ENCODE measurements at places on chromosomes 4 and X. TPM values are rescaled to one million over a fixed set of nuclear protein-coding genes. Genes with fewer than 3 reads are reported as not detected.

DNA sequence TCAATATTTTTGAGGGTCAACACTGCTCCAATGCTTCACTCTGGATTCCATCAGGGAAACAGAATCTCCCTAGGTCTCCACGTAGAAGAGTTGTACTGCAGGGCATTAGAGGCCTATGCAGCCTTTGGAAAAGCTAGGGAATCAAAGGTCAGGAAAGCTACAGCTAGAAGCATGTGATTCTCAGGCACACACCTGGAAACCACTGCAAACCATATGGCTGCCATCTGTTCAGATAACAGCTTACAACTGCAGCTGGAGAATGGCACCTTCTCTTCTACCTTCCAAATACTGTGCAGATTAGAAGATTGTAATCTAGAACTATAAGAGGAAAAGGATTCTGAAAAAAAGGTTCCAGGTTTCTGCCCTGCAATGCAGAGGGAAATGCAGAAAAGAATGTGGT lies 60.6 kb downstream of the BTC start:
- DNase-seq, result no peak

- no peak for DNase-seq
These were observed 13.4 kb downstream of the LEF1 start for GRCh38 chr4:108155373-108155772.

GRCh38 chr4:96305030-96305429 lies 465.1 kb downstream of the PDHA2 start:
- DNase-seq, result no peak

- peak; percentile 75 for DNase-seq
These were observed 150.4 kb downstream of the MGST2 start for GRCh38 chr4:139815778-139816601.

DNA sequence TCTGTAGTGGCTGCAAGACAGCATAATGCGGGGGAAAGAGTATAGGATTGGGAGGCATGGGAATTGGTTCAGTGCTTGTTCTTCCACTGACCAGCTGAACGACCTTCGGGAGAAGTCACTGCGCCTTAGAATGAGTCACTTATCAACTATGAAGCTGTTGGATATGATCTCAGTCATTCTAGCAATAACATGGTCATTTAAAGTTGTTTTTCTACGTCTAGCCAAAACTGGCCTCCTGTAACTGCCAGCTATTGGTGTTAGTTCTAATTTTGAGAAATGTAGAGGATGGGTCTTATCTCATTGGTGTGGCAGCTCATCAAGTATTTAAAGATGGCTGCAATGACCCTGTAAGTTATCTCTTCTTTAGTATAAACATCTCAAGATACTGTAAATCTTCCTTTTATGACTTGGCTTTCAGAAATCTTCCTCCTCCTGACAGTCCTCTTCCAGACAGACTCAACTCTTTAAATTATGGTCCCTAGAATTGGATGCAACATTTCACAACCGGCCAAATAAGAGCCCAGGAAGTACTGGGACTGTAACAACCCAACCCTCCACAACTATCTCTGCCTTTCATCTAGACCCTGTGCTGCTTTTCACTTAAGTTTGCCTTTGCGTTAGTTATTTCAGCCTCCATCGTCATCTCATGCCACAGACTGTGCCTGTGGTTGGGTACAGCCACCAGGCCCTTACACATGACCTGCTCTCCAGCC lies 243.3 kb downstream of the CBR4 start:
- peak; percentile 95 for DNase-seq

- DNase-seq, result no peak
These were observed 224.5 kb downstream of the TEX13C start for GRCh38 chrX:125544031-125544660.

DNA sequence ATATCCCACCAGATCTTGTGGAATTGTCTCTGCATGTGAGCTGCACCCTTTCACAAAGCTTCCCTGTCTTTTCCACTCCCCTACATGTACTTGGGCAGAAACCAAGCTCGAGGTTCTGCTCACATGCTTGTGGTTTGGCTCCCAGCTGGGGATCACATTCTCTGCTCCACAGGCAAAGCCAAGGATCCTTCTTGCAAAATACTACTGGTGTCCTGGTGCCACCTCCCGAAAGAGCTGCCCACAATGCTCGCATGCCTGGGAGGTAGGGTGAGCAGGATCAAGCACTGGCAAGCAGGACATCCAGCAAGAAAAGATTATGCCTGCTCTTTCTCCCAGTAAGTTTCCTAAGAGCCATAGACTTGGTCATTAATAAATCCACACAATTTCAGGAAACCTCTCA lies 45.1 kb upstream of the PPARGC1A start:
- DNase-seq, result peak; percentile 86

- peak; percentile 0 for DNase-seq
These were observed 383.7 kb upstream of the ATOH1 start for GRCh38 chr4:93444860-93445259.

- DNase-seq, result peak; percentile 58
These were observed 24.5 kb downstream of the KIAA0232 start for GRCh38 chr4:6806924-6807626.

DNA sequence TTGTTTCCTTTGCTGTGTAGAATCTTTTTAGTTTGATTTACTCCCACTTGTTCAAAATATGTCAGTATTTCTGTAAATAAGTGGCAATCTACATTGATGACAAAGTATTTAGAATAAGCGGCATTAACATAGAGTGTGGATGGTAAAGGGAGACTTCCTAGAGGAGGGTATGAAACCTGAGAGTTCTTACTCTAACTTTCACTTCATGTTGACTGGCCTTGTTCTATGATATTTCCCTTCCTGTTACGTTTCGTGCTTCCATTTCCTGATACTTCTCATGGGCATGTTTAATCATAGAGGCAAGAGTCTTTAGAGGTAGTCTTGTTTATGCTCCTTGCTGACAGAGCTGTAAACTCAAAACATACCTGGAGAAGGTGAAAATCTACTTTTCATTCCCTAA lies 408.9 kb downstream of the GLUD2 start:
- DNase-seq, result no peak

DNA sequence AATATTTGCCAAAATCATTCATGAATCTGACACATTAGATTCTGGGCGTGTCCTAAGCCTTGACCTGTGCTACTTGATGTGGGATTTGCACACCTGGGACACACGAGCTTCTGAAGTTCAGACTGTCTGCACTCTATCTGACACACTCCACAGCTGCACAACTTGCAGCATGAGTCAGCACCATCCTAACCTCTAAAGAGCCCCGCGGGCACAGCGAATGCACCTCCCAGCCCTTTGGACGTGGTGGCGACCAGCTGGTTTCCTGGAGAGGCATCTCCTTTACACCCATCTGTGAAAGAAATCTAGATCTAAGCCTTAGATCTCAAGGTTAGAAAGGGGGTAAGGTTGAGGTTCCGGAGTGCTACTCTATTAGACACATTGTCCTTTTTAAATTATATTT lies 69.2 kb downstream of the SORBS2 start:
- peak; percentile 23 for DNase-seq

DNA sequence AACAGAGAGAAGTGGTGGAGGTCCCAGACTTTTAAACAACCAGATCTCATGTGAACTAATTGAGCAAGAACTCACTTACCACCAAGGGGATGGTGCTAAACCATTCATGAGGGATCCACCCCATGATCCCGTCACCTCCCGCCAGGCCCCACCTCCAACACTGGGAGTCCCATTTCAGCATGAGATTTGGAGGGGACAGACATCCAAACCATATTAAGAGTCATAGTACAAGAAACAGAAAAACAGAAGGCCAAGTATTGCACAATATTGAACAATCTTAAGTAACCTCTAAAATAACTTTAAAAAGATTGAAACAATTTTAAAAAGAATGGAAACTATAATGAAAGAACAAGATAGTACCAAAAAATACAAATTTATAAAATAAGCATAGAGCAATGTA lies 110.0 kb downstream of the CBR4 start:
- peak; percentile 44 for DNase-seq

DNA sequence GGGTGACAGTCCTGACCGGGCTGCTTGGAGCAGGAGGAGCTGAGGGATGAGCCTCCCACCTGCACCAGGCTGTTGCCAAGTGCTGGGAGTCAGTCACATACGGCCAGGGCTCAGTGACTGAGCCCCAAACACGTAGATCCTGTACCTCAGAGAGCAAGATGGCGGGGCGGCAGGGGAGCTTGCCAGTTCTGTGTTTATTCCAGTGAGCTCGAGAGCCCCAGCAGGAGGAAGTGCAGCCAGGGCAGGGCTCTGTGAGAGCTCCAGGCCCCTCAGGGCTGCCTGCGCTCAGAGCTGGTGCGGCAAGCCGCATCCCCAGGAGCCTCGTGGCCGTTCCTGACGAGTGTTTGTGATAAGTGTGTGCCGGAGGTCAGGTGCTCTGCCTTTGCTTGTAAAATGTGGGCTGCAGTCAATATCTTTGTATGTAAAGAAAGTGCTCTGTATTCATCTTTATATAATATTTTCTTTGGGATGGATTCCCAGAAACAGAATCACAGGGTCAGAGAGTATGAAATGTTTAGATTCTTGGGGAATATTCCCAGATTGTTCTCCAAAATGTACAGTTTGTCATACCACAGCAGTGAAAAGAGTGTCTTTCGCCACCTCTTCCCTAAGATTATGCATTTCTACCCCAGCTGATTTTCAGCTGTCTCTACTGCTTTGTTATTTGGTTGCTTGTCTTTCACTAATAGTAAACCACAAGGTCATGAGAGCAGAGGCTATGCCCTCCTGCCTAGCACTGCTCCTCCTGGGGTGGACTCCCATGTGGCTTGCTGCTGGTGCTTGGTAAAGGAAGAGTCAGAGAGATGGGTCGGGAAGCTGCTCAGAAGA lies 50.3 kb downstream of the NELFA start:
- no peak for DNase-seq

GRCh38 chr4:139493176-139493575 lies 39.3 kb downstream of the RAB33B start:
- no peak for DNase-seq

- DNase-seq, result peak; percentile 91
These were observed 17.1 kb downstream of the SMIM14 start for GRCh38 chr4:39621582-39621981.

DNA sequence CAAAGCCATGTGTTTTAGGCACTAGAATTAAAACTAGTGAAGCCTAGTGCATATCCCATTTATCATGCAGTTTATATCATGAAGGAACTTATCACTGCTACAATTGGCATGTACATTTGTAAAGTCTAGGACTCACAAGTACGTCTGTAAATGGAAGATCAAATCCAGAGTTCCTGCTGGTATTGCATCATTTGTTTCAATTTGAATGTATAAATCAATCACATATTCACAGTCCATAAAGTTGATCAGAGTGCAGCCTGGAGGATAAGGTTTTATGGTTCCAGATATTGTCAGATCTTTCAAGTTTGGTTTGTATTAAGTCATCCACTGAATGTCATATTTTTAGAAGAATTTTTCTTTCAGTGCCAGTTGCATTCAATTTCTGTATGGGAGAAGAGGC lies 32.6 kb upstream of the PDE5A start:
- DNase-seq, result no peak

- DNase-seq, result peak; percentile 88
These were observed 5.0 kb downstream of the LNX1 start for GRCh38 chr4:53586121-53586816.

DNA sequence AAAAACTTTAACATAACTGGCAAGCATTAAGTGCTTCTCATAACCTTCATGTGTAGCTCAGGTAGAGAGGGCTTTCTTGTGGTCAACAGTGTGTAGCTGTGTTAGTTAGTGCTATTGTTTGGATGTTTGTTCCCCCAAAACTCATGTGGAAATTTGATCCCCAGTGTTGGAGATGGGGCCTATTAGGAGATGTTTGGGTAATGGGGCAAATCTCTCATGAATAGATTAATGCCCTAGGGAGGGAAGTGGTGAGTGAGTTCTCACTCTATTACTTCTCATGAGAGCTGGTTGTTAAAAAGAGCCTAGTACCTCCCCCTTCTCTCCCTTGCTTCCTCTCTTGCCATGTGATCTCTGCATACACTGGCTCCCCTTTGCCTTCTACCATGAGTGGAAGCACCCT lies 16.5 kb upstream of the SLC25A43 start:
- DNase-seq, result no peak

GRCh38 chrX:154014429-154015380 lies 5.0 kb downstream of the IRAK1 start:
- DNase-seq, result no peak

GRCh38 chrX:39012621-39013111 lies 211.4 kb downstream of the MID1IP1 start:
- DNase-seq, result peak; percentile 34

DNA sequence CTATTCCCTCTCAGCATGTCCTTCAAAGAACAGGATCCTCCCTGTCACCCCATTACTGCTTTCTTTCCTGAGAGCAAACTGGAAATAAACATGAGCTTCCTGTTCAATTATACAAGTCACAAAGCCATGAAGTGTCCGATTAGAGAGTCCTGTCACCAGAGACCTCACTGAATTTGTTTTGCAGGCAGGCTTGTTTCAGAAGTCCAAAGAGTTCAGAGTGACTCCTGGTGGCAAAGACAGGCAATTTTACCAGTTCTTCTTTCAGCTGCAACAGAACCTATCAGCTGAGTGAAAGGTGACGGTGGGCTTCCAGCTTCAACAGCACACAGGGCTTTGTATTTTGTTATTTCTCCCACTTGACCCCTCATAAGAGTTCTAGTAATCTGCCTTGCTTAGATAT lies 6.4 kb downstream of the ELK1 start:
- DNase-seq, result peak; percentile 58

- DNase-seq, result no peak
These were observed 95.8 kb downstream of the PALLD start for GRCh38 chr4:168592676-168593075.

DNA sequence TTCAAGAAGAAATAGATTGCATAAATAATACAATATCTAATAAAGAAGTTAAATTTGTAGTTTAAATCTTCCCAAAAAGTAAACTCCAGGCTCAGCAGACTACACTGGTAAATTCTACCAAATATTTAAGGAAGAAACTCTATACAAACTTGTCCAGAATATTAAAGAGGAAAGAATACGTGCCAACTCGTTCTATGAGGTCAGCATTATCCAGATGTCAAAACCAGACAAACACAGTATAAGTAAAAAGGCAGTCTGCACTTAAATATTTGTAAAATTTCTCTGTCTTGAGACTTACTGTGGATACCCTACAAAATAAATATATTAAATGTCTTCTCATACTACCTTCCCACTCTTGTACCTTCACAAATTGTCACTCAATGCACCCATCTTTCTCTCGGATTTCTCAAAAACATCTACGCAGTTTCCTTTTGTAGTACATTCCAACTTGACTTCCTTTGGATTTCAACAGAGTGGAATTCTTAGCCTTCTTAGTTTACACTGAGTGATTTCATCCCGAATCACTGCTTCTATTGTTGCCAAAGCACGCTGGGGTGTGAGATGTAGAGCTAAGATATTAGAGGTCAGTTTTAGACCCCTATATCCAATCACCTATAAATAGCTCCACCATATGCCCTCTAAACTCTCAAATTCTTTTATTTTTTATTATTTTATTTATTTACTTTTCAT lies 71.6 kb upstream of the MAB21L2 start:
- peak; percentile 39 for DNase-seq

The RHOXF1 gene
- total RNA-seq, result not detected

The CLDN22 gene
- total RNA-seq, result not detected

The HCFC1 gene
- 28.3 TPM for total RNA-seq

The TLR7 gene
- not detected for total RNA-seq

The CSAG1 gene
- not detected for total RNA-seq

The SNCA gene
- total RNA-seq, result 3.5 TPM

The WDR13 gene
- 87.3 TPM for total RNA-seq

The TREX2 gene
- 1.9 TPM for total RNA-seq

The GAGE1 gene
- total RNA-seq, result not detected

The TBX22 gene
- total RNA-seq, result not detected

The DDX53 gene
- total RNA-seq, result under 0.01 TPM

All from fibroblast of villous mesenchyme (primary cell).